HFFc6 (cell line): ENCODE measurements at places on chromosomes 1 and 21.

GRCh38 chr1:154256686-154257085, 15.7 kb upstream of the HAX1 start:
- DNase-seq, result no peak
- no peak overlapping the region for H3K4me3 ChIP-seq
- H3K36me3 ChIP-seq, result peaks cover 56% of the 10 kb centered on the region
- H3K4me1 ChIP-seq, result peaks cover 7% of the 10 kb centered on the region

DNA sequence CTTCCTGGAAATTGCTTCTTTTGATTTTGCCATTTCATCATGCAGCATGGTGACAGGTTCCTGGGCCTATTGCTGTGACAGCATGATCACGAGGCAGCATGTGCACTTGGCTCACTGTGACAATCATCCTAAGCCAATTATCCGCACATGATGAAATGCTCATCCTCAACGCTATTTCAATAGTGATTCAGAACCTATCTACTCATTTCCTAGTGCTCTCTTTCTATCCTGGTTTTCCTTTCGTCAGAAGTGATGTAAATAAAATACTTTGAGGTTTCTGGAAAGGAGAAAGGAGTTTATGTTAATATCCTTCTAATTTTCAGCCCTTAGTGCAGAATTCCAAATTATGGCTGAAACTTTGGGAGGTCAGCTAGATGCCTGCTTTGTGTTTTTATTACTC, 110.6 kb upstream of the ADAMTS5 start:
- H3K27me3 ChIP-seq, result peaks cover 2% of the 10 kb centered on the region; the same call in 1 of the 2 replicates
- H3K27ac ChIP-seq, result no peak overlapping the region
- H3K36me3 ChIP-seq, result no peaks in the 10 kb centered on the region
- H3K4me3 ChIP-seq, result no peak overlapping the region

GRCh38 chr1:72636631-72637030, 354.3 kb upstream of the NEGR1 start:
- no peak overlapping the region for H3K4me3 ChIP-seq
- H3K27me3 ChIP-seq, result peaks cover 3% of the 10 kb centered on the region
- no peak for DNase-seq
- H3K4me1 ChIP-seq, result no peaks in the 10 kb centered on the region; the same call in 1 of the 2 replicates
- no peak overlapping the region for H3K27ac ChIP-seq

DNA sequence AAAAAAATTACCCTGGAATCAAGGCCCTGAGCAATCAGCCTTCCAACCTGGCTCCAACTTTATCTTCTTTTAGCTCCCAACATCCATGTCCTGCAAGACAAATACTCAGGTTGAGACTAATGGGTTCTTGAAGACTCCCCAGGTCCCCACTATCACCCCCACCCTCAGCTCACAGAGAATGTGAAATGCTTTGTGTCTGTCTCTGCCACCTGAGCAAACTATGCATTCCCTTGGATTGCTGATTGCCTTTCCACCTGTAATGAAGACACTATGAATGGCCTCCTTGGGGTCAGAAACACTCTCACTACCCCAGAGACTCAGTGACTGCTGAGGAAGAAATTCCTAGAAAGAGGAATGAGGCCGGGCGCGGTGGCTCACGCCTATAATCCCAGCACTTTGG, 121.2 kb upstream of the GALNT2 start:
- no peak overlapping the region for H3K4me3 ChIP-seq
- peaks cover 15% of the 10 kb centered on the region; the same call in 1 of the 2 replicates for H3K27me3 ChIP-seq
- DNase-seq, result no peak
- no peaks in the 10 kb centered on the region for H3K36me3 ChIP-seq
- H3K27ac ChIP-seq, result no peak overlapping the region
- peaks cover 6% of the 10 kb centered on the region for H3K4me1 ChIP-seq

GRCh38 chr1:245444147-245444828, 289.5 kb downstream of the KIF26B start:
- no peaks in the 10 kb centered on the region for H3K36me3 ChIP-seq
- H3K27ac ChIP-seq, result no peak overlapping the region
- peaks cover 10% of the 10 kb centered on the region for H3K4me1 ChIP-seq
- H3K27me3 ChIP-seq, result peaks cover 2% of the 10 kb centered on the region
- H3K4me3 ChIP-seq, result no peak overlapping the region

GRCh38 chr21:41589620-41590175, 81.7 kb upstream of the TMPRSS2 start:
- no peak for DNase-seq
- no peak overlapping the region for H3K27ac ChIP-seq
- H3K36me3 ChIP-seq, result no peaks in the 10 kb centered on the region
